ENCODE measurements at places on chromosomes 16 and 17.

- DNase-seq = peak; percentile 79
Observed at GRCh38 chr16:2026461-2027023, at the start of gene NHERF2. TSS of gene NHERF2 (plus strand) at chr16:2026902. CDS start at chr16:2027006, 104 bp downstream.

DNA sequence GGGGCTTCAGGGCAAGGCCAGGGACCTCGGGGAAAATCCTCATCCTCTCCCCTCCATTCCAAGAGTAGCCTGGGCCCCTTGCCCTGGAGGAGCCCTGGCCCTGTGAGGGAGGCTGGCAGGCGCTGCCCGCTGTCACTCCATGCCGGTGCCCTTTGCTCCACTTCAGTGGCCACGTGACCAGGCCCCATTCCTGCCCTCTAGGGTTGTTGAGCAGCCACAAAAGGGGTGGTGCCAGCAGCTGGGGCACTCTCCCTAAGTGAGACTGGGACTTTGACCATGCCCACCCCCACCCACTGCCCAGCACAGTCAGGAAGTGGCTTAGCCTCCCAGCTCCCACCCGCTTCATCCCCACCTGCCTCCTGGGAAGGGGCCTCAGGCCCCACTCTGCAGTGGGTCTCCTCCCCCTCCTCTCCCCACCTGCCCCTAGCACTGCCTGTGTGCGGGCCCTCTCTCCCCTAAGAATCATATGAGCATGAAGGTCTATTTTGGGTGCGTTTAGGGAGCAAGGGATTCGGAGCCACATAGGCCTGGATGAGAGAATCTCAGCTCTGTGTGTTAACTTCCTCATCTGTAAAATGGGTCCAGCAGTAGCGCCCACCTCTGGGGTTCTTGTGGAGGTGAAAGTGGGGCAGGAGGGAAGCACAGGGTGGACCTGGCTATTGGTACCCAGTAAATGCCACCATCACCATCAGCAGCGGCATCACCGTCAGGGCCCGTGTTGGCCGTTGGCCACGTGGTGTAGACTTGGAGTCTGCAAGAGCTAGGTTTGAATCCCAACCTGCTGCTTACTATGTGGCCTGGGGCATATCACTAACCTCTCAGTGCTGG, 7.2 kb downstream of the PDK2 start:
- no peak for DNase-seq

DNA sequence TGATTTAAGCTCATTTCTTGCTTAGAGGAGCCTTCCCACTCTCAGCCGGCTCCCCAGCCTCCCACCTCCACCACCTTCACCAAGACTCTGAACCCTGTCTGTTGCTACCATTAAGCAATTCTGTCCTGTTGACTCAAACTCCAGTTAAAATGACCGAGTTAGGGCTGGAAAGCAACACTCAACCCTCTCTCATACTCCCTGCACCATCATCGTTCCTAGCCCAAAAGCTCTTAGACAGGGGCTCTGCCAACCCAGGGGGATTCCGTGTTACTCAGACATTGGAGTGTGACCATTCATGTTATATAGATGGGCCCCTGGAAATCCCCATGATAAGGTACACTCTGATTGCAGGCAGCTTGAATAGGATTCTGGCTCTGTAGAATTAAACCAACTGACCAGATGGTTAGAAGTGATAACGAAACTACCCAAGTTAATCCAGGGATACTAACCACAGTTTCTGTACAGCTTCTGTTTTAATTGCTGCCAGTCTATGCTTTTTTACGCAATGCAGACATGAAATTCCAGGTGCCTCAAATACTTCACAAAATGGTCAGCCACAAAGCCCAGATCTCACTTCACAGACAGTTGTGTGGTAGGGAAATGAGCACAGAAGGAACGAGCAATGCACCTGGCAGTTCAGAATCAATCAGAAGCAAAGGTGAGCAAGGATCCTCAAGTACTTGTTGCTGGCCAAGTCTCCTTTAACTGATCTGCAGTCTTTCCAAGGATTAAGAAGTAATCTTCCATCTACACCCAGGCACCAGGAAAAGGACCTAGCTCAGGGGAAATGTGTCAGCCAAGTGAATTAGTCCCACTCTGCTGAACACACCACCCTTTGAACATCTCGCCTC, 2.1 kb downstream of the SSTR2 start:
- DNase-seq = peak; percentile 71

DNA sequence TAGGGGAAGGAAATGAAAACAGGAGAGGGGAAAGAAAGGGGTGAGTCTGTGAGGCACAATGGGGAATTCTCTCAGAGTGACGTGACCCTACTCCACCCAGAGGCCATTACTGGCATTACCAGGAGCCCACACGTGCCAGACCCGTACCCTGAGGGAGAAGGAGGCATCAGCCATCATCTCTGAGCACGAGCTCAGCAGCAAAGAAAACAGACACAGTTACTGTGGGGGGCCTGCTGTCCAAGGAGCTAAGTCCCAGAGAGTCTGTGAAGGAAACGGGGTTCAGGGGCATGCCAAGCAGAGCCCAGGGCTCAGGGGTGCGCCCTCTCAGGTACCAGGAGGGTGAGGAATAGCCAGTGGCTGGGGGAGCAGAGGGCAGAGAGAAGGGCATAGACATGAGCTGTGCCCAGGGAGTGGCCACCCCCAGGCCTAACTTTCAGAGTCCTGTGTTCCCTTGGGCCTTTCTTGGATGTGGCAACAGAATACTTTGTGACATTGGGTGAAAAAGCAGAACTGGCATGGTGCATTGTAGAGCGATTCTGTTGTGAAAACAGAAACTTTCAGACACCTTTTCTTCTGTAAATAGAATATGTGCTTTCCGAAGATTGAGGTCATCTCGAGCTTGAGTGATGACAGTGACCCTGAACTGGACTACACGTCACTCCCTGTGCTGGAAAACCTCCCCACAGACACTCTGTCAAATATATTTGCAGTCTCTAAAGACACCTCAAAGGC, 11.3 kb downstream of the TAF1C start:
- peak; percentile 78 for DNase-seq

DNA sequence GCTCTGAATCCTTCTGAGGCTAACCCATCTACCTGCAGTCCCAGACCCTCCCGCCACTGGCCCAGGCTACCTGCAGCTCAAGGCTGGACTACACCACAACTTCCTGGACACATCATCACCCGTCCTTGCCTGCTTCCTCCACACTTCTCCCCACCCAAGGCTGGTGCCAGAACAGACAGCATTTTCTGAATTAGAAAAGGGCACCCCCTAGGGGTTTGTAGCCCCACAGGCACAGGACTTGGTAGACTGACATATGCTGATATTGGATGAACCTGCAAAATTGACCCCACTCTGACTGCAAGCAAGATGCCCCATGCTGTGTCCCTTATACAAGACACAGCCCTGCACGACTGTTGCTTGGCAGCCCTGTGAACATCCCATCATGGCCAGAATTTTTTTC, 271.5 kb upstream of the C16orf82 start:
- DNase-seq = no peak

DNA sequence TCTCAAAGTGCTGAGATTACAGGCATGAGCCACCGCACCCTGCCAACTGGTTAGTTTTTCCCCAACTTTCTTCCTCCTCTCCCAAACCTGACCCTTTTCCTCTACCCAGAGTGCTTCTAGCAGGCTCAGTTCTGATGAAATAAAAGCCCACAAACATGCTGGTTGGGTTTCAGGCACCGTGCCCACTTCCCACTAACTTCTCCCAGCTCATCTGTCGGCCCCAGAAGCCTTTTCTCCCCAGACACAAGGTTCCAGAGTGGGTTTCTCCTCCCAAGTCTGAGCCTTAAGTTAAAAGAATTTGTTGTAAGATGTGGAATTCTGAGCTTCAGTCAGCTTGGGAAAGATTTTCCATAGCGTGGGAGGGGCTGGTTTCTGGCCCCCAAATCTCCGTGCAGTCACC, 11.5 kb upstream of the SCN4A start:
- DNase-seq = no peak

DNA sequence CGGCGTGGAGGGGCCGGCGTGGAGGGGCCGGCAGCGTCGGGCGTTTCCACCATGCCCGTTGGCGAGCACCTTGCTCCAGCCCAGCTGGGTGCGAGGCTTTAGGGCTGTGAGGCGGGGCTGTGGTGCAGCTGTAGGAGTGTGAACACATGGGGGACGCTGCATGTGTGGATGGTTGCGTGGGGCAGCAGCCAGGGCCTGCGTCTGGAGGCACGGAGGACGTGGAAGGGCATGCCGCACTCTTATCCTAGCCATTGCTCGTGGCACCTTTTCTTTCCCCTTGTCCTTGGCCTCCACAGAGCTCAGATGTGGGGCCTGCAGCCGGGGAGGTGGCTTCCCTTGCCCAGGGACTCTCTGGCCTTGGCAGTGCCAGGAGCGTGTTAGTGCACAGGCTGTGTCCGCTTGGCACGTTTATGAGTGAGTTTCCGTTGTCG, 47.8 kb downstream of the PDPK1 start:
- no peak for DNase-seq

- no peak for DNase-seq
Observed at GRCh38 chr16:64238571-64238970, 883.3 kb downstream of the CDH11 start.

- no peak for DNase-seq
Observed at GRCh38 chr16:46855389-46855788, 24.4 kb upstream of the C16orf87 start.

DNA sequence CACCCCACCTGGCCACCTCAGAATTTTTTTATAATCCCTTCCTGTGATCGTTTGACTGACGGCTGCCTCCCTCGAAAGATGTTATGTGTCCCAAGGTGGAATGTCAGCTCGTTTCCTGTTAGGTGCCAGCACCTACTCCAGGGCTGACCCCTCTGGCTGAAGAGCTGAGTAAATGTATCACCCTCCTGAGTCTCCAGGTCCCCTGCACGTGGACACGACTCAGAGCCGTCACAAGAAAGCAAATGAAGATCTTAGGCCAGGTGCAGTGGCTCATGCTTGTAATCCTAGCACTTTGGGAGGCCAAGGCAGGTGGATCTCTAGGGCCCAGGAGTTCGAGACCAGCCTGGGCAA, 273.2 kb downstream of the C16orf95 start:
- no peak for DNase-seq

GRCh38 chr16:51949282-51949681, 597.7 kb downstream of the TOX3 start:
- no peak for DNase-seq

- no peak for DNase-seq
Observed at GRCh38 chr16:66572356-66572755, 6.1 kb downstream of the CMTM1 start.

DNA sequence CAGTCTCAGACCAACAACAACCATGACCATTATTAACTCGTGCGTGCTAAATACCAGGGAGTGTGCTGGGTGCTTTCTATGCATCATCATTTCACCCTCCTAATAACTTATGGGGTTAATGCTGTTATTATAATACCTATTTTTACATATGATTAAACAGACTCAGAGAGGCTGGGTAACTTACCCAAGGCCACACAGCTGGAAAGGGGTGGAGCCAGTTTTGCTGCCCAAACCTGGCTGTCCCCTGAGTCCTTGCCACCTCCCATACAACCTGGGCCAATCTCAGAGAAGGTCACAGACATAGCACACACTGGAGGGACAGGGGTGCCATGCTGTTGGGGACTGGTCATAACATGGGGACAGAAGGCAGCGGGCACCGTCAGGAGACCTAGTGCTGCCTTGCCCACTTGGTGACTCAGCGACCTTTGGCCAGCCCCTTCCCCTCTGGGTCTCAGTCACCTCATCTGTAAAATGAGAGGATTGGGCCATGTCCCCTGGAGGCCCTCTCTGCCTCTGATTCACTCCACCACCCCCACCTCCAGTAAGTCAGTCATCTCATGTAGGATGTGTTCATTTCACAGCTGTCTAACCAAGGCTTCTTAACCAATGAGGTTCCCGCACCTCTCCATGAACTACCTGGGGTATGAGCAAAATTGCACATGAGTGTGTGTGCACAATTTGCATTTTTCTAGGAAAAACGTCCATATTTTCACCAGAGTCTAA, 11.4 kb upstream of the FADS6 start:
- DNase-seq = no peak

DNA sequence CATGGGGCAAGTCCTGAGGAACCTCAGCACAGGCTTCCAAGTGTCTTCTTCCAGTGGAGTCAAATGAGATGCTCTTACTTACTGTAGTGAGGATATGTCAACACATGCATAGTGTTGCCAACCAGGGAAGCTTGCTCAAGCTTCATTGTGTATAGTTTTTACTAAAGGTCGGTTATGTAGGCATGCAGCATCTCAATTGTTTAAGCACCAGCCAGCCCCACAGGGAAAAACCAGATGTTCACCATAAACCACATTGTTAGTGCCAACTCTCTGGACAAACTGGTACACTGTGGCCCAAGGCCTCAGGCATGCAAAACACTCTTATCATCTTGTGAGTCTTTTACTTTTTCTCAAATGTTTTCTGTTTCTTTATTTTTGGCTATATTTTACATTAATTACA, 152.1 kb downstream of the PHKB start:
- DNase-seq = no peak

- DNase-seq = no peak
Observed at GRCh38 chr16:66458292-66458691, 31.2 kb downstream of the BEAN1 start.

- DNase-seq = no peak
Observed at GRCh38 chr17:32515677-32516383, 29.0 kb downstream of the CDK5R1 start.

DNA sequence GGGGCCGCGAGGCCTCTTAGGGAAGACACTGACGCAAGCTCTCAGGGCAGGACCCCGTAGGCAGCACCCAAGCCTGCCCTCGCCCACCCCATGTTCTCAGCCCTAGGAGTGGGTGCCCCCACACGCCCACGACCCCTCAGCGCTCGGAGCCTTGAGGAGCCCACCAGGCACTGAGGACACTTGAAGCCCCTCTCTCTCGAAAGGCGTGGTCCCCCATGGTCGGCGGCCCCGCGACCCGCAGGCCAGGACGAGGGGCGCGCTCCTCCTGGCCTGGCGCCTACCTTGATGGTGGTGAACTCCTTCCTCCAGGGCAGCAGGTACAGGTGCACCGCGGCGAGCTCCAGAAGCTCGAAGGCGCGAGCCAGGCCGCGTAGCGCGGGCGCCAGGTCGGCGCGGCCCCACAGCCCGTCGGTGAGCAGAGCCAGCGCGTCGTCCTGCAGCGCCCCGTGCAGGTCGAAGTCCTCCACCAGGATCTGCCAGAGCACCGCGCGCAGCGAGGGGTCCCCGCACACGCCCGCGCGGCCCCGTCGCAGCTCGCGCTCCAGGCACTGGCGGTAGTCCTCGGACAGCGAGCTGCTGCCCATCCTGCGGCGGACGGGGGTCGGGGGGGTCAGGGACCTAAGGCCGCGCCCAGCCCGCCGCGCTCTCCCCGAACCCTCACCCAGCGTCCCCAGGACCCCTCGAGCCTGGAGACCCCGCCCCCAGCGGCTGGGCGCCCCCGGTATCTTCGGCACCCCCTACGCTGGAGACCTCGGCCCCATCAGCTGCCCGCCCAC, 668 bp downstream of the SPATA2L start:
- DNase-seq = peak; percentile 80

DNA sequence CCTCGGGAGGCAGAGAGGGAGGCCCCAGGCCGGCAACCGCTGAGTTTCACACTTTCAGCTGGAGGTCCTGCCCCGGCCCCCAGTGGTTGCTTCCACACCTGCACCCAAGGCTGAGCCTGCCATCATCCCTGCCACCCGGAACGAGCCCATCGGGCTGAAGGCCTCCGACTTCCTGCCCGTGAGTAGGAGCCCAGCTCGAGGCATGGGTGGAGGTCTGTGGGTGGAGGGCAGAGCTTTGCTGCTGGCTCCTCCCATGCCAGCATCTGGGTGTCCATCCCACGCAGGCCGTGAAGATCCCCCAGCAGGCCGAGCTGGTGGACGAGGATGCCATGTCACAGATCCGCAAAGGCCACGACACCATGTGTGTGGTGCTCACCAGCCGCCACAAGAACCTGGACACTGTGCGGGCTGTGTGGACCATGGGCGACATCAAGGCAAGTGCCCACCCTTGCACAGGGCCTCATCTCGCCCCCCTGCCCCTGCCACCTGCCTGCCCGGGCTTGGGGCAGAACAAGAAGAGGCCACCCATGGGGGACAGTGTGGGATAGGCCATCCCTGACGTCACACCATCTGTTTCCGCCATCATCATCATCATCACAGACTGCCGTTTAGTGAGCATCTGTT, 19.6 kb downstream of the KATNB1 start:
- DNase-seq = peak; percentile 31
